ENCODE measurements at places on chromosomes 1 and 21. TPM values are rescaled to one million over a fixed set of nuclear protein-coding genes. Genes with fewer than 3 reads are reported as not detected.

The NTNG1 gene
- 0.23 TPM for total RNA-seq

The SLC5A3 gene
- 39.3 TPM for total RNA-seq

The OVAAL gene
- not detected for total RNA-seq

The CD1C gene
- total RNA-seq: 1.1 TPM

The VCAM1 gene
- total RNA-seq: 9.4 TPM

All from mucosa of descending colon (tissue), 3 donors.